Karpas-422 (cell line): ENCODE measurements at places on chromosomes 6 and 20.

- no peak for DNase-seq
These were observed 184.3 kb downstream of the JARID2 start for GRCh38 chr6:15430186-15430585.

GRCh38 chr20:23341073-23341472 lies 9.5 kb upstream of the NXT1 start:
- no peak for DNase-seq

GRCh38 chr20:3407771-3408637 lies 535 bp upstream of the DNAAF9 start:
- DNase-seq, result no peak

GRCh38 chr6:157161912-157162311 lies 161.4 kb downstream of the TMEM242 start:
- DNase-seq, result no peak

DNA sequence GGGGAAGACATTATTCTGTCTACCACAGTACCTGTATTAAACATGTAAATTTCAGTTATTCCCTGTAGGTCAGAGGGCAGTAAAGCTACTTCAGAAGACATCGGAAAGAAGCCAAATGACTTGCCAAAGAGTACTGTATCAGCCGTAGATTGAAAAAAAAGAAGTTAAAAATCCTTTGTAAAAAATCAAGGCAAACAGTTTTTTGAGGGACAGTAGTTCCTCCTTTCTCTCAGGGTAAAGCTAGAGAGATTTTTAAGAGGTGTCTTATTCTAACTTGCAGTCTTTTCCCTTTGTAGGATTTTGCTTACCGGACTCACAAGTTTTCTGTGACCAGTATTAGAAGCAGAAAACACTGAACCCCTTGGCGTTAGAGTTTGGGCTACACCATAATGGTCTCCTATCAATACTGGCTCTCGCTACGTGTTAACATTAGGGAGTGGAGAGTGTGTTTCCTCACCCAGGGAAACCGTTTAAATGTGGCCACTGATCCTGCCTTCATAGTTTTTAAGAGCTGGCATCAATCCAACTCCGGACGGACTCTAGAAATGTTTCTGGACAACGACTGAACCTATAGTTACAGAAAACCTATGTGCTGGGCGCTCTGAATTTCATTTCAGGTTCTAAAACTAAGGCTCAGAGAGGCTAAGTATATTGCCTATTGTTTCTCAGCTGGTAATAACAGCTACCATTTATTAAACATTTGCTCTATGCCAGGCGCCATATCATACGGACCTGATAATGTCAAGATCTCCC lies 1.3 kb upstream of the ASXL1 start:
- DNase-seq, result no peak

DNA sequence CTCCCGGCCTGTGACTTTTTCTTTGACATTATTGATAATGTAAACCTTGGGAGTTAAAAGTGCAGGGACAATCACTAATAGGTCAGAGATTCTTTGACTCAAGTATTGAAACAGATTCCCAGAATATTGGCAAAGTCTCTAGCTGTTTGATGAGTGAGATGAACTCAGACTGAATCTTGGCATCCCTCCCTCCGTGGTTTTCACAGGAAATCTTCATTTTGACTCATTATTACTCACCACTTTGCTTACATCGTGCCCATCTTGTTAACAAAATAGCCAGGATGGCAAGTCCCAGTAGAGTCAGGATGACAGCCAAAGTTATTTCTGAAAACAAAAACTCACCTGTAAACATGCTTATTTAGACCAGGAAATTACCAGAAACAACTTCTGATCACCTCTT lies 2.0 kb downstream of the TSBP1 start:
- DNase-seq, result no peak

- DNase-seq, result no peak
These were observed 12.9 kb downstream of the SALL4 start for GRCh38 chr20:51789434-51789833.

DNA sequence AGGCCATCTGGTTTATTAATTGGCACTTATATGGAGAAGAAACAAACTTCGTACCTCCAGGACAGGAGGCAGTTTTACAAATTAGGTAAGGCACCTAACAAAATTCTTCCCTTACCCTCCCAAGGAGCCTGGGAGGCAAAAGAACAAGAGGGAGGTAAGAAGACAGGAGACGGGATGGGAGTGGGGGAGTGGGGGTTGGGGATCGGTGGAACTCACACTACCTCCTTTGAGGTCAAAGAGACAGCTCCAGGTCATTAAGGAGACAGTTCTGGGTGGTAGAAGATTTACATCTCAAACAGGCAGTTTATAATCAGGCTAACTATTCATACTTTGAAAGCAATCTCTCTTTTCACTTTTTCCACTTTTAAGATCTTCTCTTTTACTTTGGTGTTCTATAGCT lies 112.3 kb upstream of the HDAC2 start:
- DNase-seq, result no peak

- DNase-seq, result no peak
These were observed 48.4 kb downstream of the PLAGL2 start for GRCh38 chr20:32158943-32159660.

- DNase-seq, result peak; percentile 54
These were observed 86.2 kb upstream of the ARID1B start for GRCh38 chr6:156691018-156691417.

GRCh38 chr20:40960101-40960500 lies 68.5 kb upstream of the TOP1 start:
- DNase-seq, result no peak

DNA sequence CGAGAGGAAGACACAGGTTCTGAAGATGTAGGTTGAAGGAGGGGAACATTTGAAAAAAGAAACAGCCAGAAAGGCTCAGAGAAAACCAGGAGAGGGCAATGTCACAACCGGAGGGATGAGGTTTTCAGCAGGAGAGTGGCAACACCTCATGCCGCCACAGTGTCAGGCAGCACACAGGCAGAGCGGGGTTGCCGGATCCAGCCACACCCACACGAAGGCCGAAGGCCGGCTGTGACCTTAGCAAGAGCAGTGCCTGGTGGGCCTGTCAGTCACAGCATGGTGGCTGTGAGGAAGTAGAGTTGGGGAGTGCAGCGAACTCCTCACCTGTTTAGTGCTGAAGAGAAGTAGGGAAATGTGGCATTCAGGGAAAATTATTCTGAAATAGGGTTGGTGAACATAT lies 14.0 kb downstream of the HDDC2 start:
- DNase-seq, result no peak

DNA sequence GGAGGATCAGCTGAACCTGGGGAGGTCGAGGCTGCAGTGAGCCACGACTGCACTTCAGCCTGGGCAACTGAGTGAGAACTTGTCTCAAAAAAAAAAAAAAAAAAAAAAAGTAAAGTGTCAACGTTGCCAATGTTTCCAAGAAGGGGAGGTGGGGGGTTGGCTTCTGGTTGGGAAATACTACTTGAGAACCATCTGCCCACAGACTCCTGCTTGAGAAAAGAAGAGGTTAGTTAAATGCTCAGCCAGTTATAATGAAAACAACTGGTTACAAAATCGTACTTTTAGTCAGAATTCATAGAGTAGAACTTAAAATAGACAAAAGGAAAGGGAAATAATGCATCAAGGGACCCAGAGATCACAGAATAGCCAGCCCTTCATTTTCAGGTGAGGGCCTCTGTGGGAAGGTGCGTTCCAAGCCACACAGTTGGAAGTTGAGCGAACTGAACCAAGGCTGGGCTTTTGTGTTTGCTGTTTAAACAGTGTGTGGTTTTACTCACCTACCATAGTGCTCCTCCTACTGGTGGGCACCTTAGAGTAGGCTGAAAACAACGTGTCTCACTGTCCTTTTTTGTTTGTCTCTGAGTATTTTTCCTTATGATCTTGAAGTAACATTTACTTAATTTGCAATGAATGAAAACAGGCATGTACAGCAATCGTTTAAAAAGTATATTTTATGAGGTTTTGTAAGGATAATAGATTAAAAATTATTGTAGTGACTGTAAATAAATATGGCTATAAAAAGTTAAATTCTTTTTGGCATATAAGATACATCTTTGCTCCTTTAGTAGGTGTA lies 200.7 kb downstream of the BCAS1 start:
- DNase-seq, result peak; percentile 70

DNA sequence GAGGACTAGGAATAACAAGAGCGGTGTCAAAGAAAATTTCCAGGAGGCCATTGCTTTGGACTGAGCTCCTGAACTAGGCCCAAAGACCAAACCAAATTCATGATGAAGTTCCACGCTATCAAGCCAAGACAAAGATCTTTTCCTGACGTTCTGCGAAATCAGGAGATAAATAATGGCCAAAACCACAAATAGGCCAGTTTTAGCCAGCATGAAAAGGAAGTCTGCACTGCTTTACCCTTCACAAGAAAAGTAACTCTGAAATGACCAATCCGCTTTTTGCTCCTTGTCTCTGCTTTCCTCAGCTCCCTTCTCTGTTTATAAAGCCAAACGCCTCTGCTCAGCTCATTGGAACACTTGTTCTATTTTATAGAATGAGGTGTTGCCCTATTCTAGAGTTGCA lies 6.7 kb downstream of the NCOA5 start:
- DNase-seq, result no peak

- no peak for DNase-seq
These were observed 104.2 kb upstream of the DST start for GRCh38 chr6:56746767-56747504.

GRCh38 chr20:4929686-4930397 lies 71.5 kb downstream of the SLC23A2 start:
- no peak for DNase-seq

DNA sequence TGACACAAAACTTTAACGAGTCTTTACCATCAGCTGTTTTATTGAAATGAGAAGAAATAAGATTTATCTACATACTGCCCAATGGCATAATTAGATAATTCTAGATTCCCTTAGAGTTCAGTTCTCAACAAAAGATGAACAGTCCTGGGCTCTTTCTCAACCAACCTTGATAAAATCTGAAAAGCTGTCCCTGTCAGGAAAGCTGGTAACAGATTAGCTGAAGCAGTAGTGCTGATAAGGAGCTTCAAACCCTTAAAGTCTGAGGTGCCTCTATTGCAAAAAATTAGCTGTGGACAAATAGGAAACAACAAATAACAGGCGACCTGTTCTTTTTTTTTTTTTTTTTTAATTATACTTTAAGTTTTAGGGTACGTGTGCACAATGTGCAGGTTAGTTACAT lies 35.9 kb upstream of the FAM135A start:
- no peak for DNase-seq

DNA sequence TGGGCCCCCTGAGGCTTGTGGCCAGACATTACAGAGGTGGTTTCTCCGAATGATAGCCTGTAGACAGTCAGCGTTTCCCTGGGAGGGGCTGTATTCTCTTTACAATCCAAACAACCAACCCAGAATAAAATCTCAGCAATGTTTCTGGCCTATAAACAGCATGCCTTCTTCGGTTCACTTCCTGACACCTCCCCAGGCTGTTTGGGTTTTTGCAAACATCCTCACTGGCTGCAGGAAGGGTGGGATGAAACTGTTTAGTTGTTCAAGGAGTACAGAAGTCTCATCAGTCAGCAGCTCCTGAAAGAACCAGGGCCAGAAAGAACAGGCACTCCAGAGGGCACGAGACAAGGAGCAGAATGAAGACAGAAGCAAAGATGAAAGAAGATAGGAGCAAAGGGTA lies 350.0 kb downstream of the QKI start:
- no peak for DNase-seq

- DNase-seq, result no peak
These were observed 39.6 kb upstream of the AAR2 start for GRCh38 chr20:36196676-36197075.

DNA sequence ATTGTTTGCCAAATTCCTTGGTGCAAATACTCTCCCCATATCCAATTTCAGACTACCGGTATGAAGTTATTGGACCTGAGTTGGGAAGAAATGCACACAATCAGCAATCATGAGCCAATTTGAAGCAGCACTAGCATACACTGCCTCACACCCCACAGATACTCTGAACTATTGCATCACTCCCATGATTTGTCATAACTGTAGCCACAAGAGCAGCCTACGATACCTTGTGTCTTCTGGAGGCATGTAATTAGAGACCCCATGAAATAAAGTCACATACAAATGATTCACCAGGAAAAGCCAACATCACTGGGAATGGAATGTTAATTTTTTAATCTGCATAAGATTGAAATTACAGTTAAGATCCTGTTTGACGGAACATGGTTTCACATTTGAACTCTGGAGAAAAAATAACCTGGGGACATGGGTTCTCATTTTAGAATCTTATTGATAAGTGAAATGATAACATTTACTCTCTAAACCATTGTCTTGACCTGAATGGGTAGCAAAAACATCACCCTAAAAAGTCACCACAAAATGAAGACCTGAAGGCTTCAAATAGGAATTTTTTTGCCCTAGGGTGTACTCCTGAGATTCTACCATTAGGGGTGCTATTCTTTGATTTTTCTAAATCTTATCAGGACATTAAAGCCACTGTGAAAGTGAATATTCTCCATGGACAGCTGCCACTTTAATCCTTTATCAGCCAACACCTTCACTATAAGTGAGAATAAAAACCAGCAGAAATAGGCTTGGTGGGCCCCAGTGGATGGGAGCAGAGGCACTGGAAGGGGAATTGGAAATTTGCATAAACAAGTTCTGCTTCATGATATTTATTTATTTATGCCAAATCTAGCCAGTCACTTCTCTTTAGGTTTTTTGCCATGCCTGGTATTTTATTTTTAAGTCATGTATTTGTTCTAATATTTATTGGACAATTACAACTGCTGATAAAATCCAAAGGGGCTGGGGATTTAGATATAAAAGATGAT lies 34.5 kb upstream of the HBS1L start:
- DNase-seq, result peak; percentile 66

- DNase-seq, result no peak
These were observed 6.8 kb downstream of the ACSS2 start for GRCh38 chr20:34883087-34883688.

DNA sequence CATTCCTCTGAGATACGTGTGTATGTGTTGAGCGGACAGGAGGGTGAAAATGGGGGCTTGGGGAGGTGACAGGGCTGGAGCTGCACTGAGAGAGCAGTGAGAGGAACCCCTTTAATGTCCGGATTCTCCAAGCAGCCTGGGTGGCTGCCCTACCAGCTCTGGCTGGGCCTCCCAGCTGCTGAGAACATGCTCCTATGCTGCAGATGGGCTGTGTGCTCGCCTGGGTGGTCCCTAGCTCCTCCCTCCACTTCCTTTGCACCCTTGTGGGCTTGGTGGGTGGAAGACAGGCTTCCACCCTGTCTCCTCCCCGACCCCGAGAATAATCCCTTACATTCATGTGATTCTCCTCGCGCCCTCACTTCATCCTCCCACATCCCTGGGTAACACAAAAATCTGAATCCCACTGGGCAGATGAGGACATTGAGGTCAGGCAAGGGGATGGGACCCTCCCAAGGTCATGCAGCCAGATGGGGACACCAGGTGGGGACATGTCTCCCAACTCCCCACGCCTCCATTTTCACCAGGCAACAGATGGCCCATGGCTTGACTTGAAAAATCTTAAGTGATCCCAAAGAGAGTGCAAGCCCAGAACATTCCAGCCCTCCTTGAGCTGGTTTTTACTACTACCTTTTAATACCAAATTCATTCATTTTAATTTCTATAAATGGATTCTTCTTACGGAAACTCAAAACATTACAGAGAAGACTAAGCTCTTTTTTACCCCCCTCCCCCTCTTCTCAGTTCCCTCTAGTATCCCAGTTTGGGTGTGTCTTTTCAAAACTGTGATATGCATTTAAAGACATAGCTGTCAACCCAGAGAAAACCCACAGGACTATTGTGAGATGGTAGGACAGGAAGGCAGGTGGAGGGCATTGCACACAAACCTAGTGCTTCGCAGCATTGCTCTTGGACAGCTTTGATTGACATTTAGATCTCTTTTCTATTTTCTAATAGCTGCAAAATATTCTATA lies 5.0 kb upstream of the PDRG1 start:
- DNase-seq, result no peak

GRCh38 chr6:142913036-142913510 lies 31.9 kb downstream of the HIVEP2 start:
- no peak for DNase-seq

GRCh38 chr6:144722925-144723324 lies 437.8 kb downstream of the UTRN start:
- DNase-seq, result no peak
